ENCODE measurements at places on chromosomes 12 and 14. TPM values are rescaled to one million over a fixed set of nuclear protein-coding genes. Genes with fewer than 3 reads are reported as not detected.

The MGAT4C gene
- total RNA-seq, result 64.8 TPM

The FERMT2 gene
- 98.5 TPM for total RNA-seq

The ZFHX2 gene
- total RNA-seq, result 1.7 TPM

The FIGNL2 gene
- total RNA-seq, result 1.6 TPM

The KRT6C gene
- total RNA-seq, result not detected

The RNASE1 gene
- total RNA-seq, result 184 TPM

The FOXN4 gene
- total RNA-seq, result not detected

The ART4 gene
- total RNA-seq, result 26.5 TPM

The SIRT4 gene
- total RNA-seq, result 3.8 TPM

The COCH gene
- total RNA-seq, result 1.7 TPM

The PTHLH gene
- total RNA-seq, result 2.1 TPM

The PZP gene
- not detected for total RNA-seq

The TAS2R50 gene
- 18.4 TPM for total RNA-seq

The GPR65 gene
- 0.96 TPM for total RNA-seq

The SLC7A8 gene
- total RNA-seq, result 53.6 TPM

The DEPDC4 gene
- 0.81 TPM for total RNA-seq

The OR11H7 gene
- total RNA-seq, result not detected

The CHGA gene
- 0.54 TPM for total RNA-seq

The C1S gene
- total RNA-seq, result 251 TPM

The RNASE4 gene
- 58.9 TPM for total RNA-seq

The CCDC88C gene
- total RNA-seq, result 5.6 TPM

The TSPAN19 gene
- total RNA-seq, result not detected

The GALNT8 gene
- total RNA-seq, result not detected

The GDF3 gene
- total RNA-seq, result not detected

The HHIPL1 gene
- 1.0 TPM for total RNA-seq

The M6PR gene
- 138 TPM for total RNA-seq

The P2RX2 gene
- total RNA-seq, result not detected

The TPPP2 gene
- not detected for total RNA-seq

The PSMB5 gene
- total RNA-seq, result 134 TPM

The INHBC gene
- not detected for total RNA-seq

The TAS2R14 gene
- total RNA-seq, result 6.8 TPM

The STON2 gene
- total RNA-seq, result 89.6 TPM

The RTN1 gene
- 20.8 TPM for total RNA-seq

The LTBR gene
- total RNA-seq, result 152 TPM

The CISTR gene
- total RNA-seq, result not detected

The EDDM3A gene
- total RNA-seq, result not detected

The CEBPE gene
- not detected for total RNA-seq

The RHEBL1 gene
- not detected for total RNA-seq

The PROX2 gene
- not detected for total RNA-seq

The GLIPR1L1 gene
- not detected for total RNA-seq

The RD3L gene
- total RNA-seq, result not detected

The MMP14 gene
- total RNA-seq, result 88.4 TPM

The KRT73 gene
- not detected for total RNA-seq

The HOXC6 gene
- total RNA-seq, result not detected

The C12orf75 gene
- 1.9 TPM for total RNA-seq

The NGDN gene
- 37.9 TPM for total RNA-seq

The CLEC4D gene
- not detected for total RNA-seq

The LRRC10 gene
- not detected for total RNA-seq

The TCTN2 gene
- 21.3 TPM for total RNA-seq

The FOXA1 gene
- total RNA-seq, result not detected

The KCNK10 gene
- total RNA-seq, result not detected

The AREL1 gene
- 61.1 TPM for total RNA-seq

The KRT78 gene
- total RNA-seq, result not detected
